ENCODE measurements at places on chromosomes 4 and X.
A peak's percentile ranks its signal among the peaks of the same experiment; 100 is the strongest.

DNA sequence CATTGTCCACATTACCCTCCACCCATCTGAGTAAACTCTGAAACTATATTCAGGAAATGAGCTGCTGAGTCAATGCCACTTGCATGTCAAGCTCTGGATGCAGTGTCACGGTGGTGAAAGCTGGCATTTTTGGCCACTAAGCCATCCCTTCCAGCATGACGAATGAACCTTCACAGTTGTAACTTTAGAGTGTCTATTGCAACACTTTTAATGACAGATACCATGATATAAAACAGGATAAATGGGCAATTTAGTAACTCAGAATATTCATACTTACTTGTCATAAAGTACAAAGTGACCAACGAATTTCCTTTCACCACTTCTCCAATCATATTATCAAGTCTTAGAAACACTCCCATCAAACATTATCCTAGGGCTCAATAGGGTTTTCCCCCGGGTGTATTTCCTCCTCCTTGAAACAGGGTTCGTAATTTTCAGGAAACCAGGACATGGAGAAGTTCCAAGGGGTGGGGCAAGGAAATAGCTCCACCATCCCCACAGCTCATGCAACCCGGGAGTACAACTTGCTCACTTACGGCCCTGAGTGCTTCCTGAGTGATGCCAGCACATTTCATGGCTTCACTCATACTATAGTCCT lies 73.1 kb downstream of the MTHFD2L start:
- DNase-seq, result peak; percentile 89
- peak overlapping the region; percentile 52 for H3K27ac ChIP-seq
- H3K4me1 ChIP-seq, result peaks cover 38% of the 10 kb centered on the region
- H3K36me3 ChIP-seq, result no peaks in the 10 kb centered on the region

- no peaks in the 10 kb centered on the region for H3K36me3 ChIP-seq
- DNase-seq, result no peak
- no peaks in the 10 kb centered on the region for H3K27me3 ChIP-seq
- no peaks in the 10 kb centered on the region for H3K4me1 ChIP-seq
- H3K27ac ChIP-seq, result no peak overlapping the region
Observed at GRCh38 chr4:159736411-159736810, 633.5 kb downstream of the RAPGEF2 start.

GRCh38 chr4:95151255-95151654 lies 393.5 kb downstream of the BMPR1B start:
- no peak overlapping the region for H3K4me3 ChIP-seq
- H3K36me3 ChIP-seq, result no peaks in the 10 kb centered on the region
- H3K4me1 ChIP-seq, result no peaks in the 10 kb centered on the region
- no peaks in the 10 kb centered on the region for H3K27me3 ChIP-seq

DNA sequence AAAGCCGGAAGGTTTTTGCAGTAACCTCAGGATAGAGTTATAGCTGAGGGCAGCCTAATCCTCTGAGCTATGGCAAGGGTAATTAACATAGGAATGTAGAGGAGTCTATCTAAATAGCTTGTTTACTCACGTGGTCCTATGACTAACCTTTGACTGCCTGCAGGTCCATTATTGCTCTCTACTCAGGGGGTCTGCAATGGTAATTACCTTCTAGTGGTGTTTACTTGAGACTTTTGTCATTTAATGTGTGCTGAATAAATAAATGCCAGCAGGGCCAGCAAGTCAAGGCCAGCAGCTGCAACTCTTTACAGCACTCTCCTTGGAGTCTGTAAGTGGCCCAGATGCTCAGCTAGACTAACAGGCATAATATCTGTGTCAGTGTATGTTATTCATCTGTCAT lies 212.7 kb upstream of the FMR1 start:
- no peak overlapping the region for H3K4me3 ChIP-seq
- H3K27me3 ChIP-seq, result no peaks in the 10 kb centered on the region
- no peak for DNase-seq
- no peak overlapping the region for H3K27ac ChIP-seq
- no peaks in the 10 kb centered on the region for H3K36me3 ChIP-seq
- H3K4me1 ChIP-seq, result no peaks in the 10 kb centered on the region

DNA sequence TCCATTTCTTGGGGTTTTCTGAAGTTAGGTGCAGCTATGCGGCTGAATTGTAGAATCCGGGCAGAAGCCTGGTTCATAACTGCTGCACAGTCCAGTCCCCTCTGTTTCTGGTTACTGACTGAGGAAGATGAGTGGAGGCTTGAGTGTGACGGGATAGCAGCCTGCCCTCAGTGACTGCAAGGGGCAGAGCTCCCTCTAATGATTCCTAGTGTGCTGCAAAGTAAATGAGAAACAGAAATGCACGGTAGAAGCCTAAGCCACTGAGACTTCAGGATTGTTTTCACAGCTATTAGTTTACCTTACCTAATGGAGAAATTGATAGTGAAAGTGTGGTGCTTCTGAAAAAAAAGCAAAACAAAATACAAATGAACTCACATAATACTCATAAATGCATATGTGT lies 189.2 kb downstream of the GPM6A start:
- no peaks in the 10 kb centered on the region for H3K36me3 ChIP-seq
- H3K27me3 ChIP-seq, result no peaks in the 10 kb centered on the region
- H3K4me3 ChIP-seq, result no peak overlapping the region
- H3K4me1 ChIP-seq, result no peaks in the 10 kb centered on the region

GRCh38 chr4:187333151-187333550 lies 609.5 kb upstream of the FAT1 start:
- H3K4me1 ChIP-seq, result no peaks in the 10 kb centered on the region
- no peak overlapping the region for H3K27ac ChIP-seq
- H3K4me3 ChIP-seq, result no peak overlapping the region
- no peak for DNase-seq

GRCh38 chr4:142274137-142274536 lies 572.0 kb downstream of the INPP4B start:
- H3K27ac ChIP-seq, result no peak overlapping the region
- H3K4me3 ChIP-seq, result no peak overlapping the region
- no peaks in the 10 kb centered on the region for H3K4me1 ChIP-seq
- no peaks in the 10 kb centered on the region for H3K36me3 ChIP-seq
- no peak for DNase-seq

- H3K27ac ChIP-seq, result no peak overlapping the region
- no peaks in the 10 kb centered on the region for H3K27me3 ChIP-seq
- H3K36me3 ChIP-seq, result no peaks in the 10 kb centered on the region
- DNase-seq, result no peak
- no peaks in the 10 kb centered on the region for H3K4me1 ChIP-seq
- H3K4me3 ChIP-seq, result no peak overlapping the region
Observed at GRCh38 chrX:103495786-103496185, 23.5 kb downstream of the RAB40A start.

GRCh38 chr4:55002431-55002830 lies 123.0 kb downstream of the KDR start:
- H3K4me3 ChIP-seq, result no peak overlapping the region
- DNase-seq, result no peak
- H3K36me3 ChIP-seq, result no peaks in the 10 kb centered on the region
- 0 out of 2 replicates have a peak, but pooled peaks cover 5% of the 10 kb centered on the region for H3K4me1 ChIP-seq
- H3K27me3 ChIP-seq, result no peaks in the 10 kb centered on the region

GRCh38 chr4:19686456-19686855 lies 565.2 kb upstream of the SLIT2 start:
- DNase-seq, result no peak
- no peaks in the 10 kb centered on the region for H3K4me1 ChIP-seq
- no peaks in the 10 kb centered on the region for H3K27me3 ChIP-seq
- H3K27ac ChIP-seq, result no peak overlapping the region
- no peaks in the 10 kb centered on the region for H3K36me3 ChIP-seq

- H3K4me3 ChIP-seq, result peak overlapping the region; percentile 52
- no peaks in the 10 kb centered on the region for H3K27me3 ChIP-seq
- H3K27ac ChIP-seq, result peak overlapping the region; percentile 98
- H3K4me1 ChIP-seq, result peaks cover 56% of the 10 kb centered on the region
- peak; percentile 95 for DNase-seq
Observed at GRCh38 chr4:143358923-143359643, 22.4 kb downstream of the GAB1 start.

DNA sequence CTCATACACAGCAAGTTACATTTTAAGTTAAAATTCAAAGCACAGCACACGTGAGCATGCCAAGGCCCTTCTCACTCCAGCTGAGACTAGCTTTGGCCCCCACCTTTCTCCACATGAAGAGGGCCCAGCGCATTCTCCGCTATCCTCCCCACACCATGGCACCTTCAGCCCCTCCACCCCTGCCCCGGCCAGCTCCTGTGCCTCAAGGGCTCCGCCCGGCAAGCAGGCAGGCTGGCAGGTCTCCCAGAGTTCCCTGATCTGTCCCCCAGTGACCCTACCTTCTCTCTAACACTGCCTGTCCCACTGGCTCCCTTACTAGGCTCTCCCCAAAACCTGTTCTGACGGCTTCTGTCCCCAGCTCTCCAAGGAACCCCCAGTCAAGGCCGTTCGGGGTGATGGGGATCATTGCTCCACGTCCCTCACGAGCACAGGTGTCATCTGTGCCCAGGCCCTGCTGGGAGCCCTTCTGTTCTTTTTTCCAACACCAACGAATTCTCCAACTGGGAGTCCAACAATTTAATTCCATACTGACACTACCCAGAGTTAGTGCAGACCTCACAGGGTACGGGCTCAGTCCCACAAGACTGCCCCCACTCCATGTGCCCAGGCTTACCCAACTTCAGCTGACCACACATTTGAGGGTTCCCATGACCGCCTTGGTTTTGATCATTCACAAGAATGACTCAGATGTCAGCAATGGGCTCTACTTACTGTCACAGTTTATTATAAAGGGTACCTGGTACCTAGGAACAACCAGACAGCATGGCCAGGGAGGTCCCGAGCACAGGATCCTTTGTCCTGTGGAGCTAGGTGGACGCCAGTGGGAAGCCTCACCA lies 4.2 kb downstream of the LETM1 start:
- H3K36me3 ChIP-seq, result no peaks in the 10 kb centered on the region
- no peaks in the 10 kb centered on the region for H3K27me3 ChIP-seq
- no peak overlapping the region for H3K4me3 ChIP-seq

- no peak overlapping the region for H3K4me3 ChIP-seq
- H3K27me3 ChIP-seq, result no peaks in the 10 kb centered on the region
- H3K27ac ChIP-seq, result no peak overlapping the region
- H3K4me1 ChIP-seq, result no peaks in the 10 kb centered on the region
Observed at GRCh38 chr4:21092531-21092930, 392.3 kb downstream of the PACRGL start.

DNA sequence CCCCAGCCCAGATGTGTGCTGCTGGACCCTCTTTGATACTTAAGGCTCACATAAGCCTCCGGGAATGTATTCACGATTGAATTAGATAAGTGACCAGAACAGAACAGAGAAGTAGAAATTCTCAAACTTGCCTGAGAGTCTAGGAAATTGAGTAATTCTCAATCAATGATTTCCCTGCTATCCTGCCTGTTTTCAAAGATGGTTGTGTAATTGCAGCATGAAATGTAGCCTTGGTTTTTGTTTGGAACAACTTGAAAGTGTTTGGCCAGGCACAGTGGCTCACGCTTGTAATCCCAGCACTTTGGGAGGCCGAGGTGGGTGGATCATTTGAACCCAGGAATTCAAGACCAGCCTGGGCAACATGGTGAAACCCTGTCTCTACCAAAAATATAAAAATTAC lies 41.2 kb downstream of the TNIP2 start:
- DNase-seq, result no peak
- H3K27me3 ChIP-seq, result no peaks in the 10 kb centered on the region
- H3K4me1 ChIP-seq, result no peaks in the 10 kb centered on the region
- no peak overlapping the region for H3K27ac ChIP-seq
- no peak overlapping the region for H3K4me3 ChIP-seq

DNA sequence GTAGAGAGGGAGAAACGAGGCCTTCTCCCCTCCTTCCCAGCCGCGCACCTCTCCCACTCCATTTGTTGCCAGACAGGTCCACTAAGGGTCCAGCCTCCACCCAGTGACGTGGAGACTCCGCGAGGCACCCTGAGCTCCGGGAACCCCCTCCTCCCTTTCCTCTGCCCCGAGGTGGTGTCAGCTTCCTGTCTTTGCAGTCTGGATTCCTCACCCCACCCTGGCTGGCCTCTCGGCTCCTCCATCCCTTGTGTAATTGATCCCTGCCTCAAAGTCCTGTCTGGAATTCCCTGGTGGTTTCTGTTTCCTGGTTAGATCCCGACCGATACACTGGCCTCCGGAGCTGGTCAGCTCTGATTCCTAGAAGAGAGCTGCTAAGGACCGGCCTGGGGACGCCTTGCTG lies 105.9 kb upstream of the SCOC start:
- no peaks in the 10 kb centered on the region for H3K4me1 ChIP-seq
- H3K36me3 ChIP-seq, result no peaks in the 10 kb centered on the region
- no peak for DNase-seq
- no peak overlapping the region for H3K4me3 ChIP-seq
- H3K27me3 ChIP-seq, result no peaks in the 10 kb centered on the region

DNA sequence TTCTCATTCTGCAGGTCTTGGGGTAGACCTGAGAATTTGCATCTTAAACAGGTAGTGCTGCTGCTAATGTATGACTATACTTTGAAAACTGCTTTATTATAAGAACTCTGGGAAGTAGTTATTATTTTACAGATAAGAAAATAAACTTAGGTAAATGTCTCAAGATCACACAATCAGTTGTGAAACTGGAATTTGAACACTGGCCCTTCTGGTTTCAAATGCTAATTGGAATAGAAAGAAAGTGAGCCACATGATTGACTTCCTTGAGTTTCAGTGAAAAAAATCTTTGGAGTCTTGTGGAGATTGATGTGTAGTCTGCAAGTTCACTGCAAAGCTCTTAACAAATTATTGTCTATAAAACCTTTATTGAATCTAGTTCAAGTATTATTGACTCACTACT lies 44.5 kb downstream of the FTHL17 start:
- no peaks in the 10 kb centered on the region for H3K27me3 ChIP-seq
- H3K4me1 ChIP-seq, result no peaks in the 10 kb centered on the region
- H3K27ac ChIP-seq, result no peak overlapping the region
- H3K4me3 ChIP-seq, result no peak overlapping the region
- no peak for DNase-seq

DNA sequence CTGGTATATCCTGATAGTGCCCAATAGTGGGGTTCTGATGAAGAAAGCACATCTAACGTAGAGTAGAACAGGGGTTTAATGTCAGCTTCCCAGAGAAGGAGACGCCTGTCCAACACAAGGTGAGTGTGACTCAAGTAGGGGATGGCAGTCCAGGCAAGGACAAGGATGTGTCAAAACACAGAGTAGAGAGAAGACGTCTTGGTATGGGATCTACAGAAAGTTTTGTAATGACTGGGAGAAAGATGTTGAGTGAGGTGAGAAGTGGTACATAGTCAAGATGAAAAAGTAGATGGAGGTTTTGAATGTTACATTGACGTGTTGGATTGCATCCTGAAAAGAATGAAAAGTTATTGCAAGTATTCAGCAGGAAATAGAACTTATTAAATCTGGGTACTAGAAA lies 124.4 kb downstream of the TMA16 start:
- no peaks in the 10 kb centered on the region for H3K27me3 ChIP-seq
- H3K4me1 ChIP-seq, result no peaks in the 10 kb centered on the region
- H3K27ac ChIP-seq, result no peak overlapping the region
- no peaks in the 10 kb centered on the region for H3K36me3 ChIP-seq

DNA sequence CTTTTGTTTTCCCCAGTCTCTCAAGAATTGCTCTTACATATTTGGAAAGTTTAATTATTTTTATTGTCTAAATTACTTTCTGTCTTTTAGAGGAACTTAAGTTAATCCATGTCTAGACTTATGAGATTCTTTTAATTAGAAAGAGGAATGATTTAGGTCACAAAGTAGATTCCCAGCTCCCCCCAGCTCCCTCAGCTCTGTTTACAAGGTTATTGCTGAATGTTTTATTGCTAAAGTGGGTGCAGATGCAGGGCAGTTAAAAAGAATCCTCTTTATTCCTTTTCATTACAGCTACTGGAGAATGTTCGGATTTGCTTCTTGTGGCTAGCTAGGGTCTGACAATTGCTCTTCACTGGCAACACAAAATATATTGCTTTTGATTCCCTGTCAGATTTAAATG lies 33.7 kb upstream of the CCKAR start:
- H3K4me1 ChIP-seq, result no peaks in the 10 kb centered on the region
- H3K36me3 ChIP-seq, result no peaks in the 10 kb centered on the region
- no peak overlapping the region for H3K27ac ChIP-seq
- H3K4me3 ChIP-seq, result no peak overlapping the region
- H3K27me3 ChIP-seq, result no peaks in the 10 kb centered on the region
- no peak for DNase-seq
